ENCODE measurements at places on chromosomes 4 and X.

GRCh38 chr4:112817933-112818593, 181.1 kb downstream of the LARP7 start:
- peak; percentile 23 for DNase-seq

- no peak for DNase-seq
These were observed 208.6 kb upstream of the PRPS2 start for GRCh38 chrX:12582649-12583048.

DNA sequence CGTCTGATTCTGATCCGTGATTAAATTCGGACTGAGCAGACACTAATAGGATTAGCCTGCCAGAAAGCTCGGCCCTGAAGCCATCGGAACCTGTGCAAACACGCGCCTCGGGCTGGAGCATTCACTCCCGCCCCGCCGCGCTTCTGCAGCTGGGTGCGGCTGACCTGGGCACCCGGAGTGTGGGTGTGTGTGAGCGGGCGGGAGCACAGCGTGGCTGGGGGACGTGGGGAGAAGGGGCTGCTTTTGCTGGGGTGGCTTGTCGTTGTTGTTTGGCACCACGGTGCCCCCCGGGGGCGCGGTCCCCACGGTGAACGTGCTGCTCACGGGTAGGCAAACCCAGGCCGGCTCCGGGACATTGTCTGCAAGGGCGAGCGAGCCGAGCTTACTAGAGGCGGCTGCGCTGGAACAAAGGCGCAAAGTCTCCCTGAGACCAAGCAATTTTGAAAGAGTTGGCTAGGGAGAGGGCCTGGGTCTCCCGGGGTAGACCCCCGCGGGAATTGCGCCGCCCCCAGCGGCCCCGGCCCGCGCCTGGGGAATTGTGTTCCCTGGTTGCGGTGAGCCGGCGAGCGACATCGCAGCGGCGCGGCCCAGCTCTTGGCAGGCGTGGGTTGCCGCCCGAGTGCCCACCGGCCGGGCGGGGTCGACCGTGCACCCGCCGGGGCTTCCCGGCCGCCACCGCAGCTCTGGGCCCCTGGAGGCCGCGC, 1.4 kb downstream of the MAMLD1 start:
- no peak for DNase-seq

DNA sequence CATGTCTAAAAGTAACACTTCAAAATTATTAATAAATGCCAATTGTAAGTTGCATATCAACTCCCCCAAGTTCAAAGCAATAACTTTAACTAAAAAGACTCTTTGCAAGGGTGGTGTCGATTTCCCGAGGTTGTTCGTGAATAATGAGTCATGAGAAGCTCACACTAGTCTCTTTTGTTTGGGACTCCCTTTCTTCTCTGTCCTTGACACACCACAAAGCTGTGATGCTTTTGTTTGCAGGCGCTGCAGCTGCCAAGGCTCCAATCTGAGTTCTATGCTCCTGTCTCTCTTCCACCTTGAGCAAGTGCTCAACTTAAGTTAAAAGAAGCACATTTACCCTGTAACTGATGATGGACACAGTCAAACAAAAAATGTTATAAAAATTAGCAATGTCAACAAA, 65.9 kb downstream of the FAT1 start:
- no peak for DNase-seq

- no peak for DNase-seq
These were observed 20.5 kb upstream of the DHRSX start for GRCh38 chrX:2521092-2521926.

- DNase-seq, result no peak
These were observed 24.1 kb downstream of the PHEX start for GRCh38 chrX:22056235-22056634.

DNA sequence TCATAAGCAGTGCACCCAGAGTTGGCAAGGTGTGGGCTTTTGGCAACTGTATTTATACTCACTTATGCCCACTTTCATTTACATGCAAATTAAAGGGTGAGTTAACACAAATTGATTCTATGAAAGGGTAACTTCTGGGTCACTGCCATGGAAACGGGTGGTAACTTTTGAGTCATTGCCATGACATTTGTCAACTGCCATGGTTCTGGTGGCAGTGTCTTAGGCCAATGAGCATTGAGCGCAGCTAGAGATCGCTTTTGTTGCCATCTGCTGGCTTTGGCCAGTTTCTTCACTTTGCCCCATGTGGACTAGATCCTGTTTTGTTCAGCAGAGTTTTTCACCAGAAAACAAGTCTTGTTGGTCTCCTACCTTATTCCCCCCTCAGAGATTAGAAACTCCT, 170.8 kb upstream of the NUDT6 start:
- no peak for DNase-seq

DNA sequence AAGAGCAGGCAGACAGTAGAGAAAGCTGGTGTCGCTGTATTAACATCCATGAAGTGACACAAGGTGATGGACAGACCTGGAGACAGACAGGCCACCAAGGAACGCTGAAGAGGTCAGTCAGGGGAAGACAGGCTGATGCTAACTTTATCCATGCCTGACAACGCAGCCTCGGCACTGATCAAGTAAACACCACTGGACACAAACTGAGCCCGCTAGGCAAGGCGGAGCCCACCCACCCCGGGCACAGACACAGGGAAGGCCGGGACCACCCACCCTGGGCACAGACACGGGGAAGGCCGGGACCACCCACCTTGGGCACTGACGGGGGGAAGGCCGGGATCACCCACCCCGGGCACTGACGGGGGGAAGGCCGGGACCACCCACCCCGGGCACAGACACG, 18.8 kb downstream of the PPP2R3B start:
- no peak for DNase-seq

- no peak for DNase-seq
These were observed 12.6 kb upstream of the SLC10A4 start for GRCh38 chr4:48470570-48470969.

DNA sequence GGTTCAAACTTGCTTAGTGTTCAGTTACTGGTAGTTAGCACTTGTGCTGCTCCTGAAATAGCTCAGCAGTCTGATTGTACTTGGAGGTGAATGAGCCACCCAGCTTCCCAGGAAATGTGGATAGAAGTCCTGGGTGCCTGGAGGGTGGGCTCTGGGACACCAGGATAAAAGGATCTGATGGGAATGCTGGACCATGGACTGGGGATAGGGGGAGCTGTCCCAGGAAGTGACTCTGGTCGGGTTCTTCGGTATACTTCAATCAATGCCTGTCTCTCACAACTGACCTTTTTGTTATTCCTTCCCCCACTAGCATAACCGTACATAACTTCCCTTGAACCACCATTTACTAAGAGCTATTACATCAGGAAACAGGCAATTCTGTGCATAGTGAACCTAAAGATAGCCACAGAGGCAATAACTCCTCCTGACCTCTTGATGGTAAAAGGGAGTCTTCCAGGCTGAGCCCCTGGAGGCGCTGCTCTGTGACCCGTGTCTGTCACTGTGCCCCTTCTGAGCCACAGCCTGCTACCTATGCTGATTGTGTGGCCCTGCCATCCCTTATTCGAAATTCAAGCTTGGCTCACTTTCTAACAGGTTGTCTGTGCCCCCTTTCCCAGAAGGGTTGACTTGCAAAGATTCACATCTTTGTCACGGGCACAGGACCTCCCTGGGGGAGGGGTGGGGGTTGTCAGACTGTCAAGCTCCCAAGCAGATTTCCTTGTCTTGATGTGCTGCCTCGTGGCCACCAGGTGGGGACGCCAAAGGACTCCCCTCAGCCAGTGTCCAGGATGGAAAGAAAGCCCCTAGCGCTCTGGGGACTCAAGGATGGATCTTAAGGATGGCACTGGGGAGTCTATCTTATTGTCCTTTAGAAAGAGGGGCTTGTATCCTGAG, 24.5 kb upstream of the WDR1 start:
- no peak for DNase-seq

- DNase-seq, result no peak
These were observed 37.6 kb upstream of the HPGD start for GRCh38 chr4:174559894-174560293.

DNA sequence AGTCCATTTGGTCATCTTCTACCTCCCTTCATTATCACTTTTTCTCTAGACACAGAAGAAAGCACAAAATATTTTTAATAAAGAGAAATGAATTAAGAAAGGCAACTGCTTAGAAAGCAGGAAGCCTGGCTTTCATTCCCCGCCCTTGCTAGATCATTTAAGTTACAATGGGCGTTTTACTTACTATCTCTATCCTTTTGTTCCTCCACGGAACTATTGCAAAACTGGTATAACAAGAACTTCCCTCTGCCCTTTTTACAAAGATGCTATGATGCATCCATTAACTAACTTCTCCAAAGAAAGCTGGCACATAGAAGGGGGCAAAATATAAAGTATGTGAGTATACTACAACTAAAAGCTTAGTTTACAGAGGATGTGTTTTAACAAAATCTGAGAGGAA, 434.5 kb upstream of the FTHL17 start:
- no peak for DNase-seq

DNA sequence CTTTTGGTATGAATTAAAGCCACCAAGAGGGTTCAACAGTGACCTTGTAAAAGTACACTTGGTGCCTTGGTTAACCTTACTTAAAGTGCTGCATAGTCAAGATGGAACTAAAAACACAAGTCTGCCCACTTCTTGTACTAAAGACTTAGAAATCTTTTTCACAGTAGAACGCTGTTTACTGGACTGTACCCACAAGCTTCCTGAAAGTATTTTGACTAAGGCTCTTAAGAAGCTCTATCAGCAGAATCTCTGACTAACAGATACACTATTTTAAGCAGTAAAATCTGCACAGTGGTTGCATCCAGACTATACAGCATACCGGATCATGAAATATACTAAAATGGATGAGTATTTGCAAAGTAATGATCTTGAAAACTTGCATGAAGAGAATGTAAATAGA, 7.2 kb downstream of the RAB28 start:
- DNase-seq, result no peak

DNA sequence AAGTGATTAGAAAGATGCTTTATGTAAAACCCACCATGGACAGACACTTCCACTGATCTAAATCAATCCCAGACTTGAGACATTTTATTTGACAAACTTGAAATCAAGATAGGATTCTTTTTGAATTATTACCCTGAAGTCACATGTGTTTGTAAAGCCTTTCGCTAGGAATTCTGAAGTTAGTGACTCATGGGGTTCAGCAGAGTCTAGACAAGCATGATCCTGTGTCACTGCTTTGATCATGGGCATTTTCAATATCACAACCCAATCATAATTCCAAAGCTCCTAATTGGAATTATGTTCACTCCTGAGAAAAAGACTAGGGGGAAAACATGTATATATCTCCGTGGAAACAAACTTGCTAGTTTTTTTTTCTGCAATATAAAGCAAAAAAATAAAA, 67.5 kb upstream of the BMP3 start:
- DNase-seq, result peak; percentile 24

GRCh38 chrX:150410513-150410912, 47.4 kb downstream of the MAMLD1 start:
- DNase-seq, result no peak

DNA sequence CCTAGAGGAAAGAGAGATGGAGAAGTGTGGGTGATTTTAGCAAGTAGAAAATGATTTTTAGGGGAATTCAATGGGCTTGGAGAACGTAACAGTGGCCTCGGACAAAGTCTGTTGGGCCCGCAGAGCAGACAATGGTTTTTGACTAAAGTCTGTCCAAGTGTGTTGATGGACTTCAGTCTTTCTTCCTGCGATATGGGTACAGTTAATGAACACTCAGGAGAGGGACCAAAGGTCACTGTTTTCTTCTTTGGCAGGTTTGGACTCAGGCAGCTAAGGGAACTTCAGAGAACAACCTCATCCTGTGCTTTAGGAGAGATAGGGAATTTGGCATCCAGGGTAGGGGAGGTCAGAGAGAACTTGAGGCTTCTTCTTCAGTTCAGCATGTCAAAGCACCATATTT, 38.0 kb downstream of the CC2D2A start:
- no peak for DNase-seq

GRCh38 chrX:153649178-153649914, 2.3 kb downstream of the DUSP9 start:
- peak; percentile 25 for DNase-seq

DNA sequence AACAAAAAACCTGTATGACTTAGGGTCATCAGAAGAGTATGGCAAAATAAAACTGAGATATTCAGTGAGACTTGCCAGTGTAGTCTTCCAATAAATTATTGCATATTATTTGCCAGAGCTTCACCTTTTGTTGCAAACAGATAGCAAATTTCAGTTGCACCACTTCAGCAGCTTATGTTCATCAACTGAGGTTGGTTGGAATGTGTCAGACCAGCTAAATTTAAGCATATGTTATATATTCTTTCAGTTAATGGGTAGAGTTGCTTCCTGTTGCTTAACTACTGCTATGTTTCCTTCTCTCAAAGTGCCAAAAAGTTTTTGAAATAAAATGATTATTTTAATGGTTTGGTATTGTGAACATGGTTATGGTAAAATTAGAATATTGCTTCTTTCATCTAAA, 61.5 kb downstream of the GALNT7 start:
- DNase-seq, result no peak

GRCh38 chr4:48047896-48048295, 31.3 kb downstream of the NIPAL1 start:
- no peak for DNase-seq

- no peak for DNase-seq
These were observed 251.9 kb upstream of the ETNPPL start for GRCh38 chr4:109014593-109015412.

DNA sequence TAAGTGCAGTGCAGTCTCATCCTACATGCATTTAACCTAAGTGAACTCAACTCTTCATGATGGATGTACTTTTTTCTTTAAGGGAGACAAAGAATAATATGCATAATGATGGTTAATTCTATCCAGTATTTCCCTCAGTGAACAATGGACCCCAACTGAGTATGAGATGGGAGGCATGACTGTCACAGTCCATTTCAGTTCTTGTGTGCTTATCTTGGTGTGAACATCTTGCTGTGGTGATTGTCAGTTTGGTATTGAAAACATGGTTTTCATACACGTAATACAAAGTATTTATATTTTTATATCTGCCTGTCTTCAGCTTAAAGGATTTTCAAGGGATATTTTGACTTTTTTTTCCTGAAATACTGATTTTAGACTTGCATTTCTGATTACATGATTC, 72.0 kb upstream of the NDUFC1 start:
- no peak for DNase-seq

DNA sequence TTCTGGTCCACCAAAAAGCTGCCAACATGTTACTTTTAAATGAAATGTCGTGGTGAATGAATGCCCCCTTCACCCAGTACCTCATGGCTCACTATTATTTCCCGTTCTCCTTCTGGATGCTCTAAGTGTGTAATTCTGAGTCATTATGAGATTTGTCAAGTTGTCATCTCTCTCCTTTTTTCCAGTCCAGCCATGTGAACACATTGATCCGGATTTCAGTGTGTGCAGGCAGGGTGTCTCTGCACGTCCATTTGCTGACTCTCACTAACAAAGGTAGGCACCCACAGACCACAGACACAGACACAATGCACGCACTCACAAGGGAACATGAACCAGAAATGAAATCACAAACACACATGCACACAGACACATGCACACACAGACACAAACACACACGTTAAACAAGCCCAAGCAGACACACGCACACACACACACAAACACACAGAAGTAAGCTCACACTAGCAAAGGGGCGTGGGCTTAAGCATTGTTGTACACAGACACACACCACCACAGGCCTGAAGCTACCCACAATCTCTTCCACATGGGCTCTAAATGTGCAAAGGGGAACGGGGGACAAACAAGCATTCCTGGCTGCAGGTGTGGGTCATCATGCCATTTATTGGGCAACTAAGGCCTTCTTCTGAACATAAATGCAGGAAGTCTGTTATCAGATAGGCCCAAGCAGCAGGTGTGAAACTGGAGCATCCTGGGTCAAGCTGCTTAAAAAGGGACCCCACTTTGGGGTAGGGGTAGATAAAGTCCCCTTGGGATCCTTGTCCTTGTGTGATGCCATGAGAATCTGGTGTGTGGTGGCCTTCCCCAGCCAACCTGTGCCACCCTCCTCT, 58.1 kb downstream of the NBDY start:
- DNase-seq, result no peak

- DNase-seq, result no peak
These were observed 40.6 kb downstream of the WDR1 start for GRCh38 chr4:10075953-10076391.
